ENCODE measurements at places on chromosomes 6 and 20.

- no peak for DNase-seq
Measured at GRCh38 chr20:50477239-50477872, 32.8 kb upstream of the PTPN1 start.

DNA sequence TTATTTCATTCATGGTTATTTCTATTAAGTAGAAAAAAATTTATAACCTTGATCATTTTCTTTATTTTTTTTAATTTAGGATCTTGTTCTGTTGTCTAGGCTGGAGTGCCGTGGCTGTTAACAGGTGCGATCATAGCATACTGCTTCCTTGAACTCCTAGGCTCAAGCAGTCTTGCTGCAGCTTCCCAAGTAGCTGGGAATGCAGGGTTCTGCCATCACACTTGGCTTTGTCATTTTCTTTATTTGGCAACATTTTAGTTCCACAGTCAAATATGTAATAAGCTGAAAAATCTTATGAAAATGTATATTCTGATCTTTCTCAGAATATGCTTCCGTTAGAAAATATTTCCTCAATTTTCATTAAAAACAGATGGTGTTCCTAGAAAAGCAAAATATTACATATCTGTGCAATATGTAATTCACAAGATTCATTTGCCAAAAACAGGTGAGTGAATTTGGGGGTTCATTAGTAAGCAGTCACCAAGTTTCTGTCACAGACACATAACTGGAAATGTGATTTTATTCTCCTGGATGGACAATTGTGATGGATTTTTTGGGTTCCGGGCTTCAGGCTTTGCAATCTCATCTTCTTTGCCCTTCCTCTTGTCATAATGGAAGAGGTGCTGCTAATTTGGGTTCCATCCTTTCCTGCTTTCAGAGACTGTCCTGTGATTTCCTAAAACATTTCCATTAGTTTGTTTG, 21.5 kb downstream of the AMD1 start:
- no peak for DNase-seq

DNA sequence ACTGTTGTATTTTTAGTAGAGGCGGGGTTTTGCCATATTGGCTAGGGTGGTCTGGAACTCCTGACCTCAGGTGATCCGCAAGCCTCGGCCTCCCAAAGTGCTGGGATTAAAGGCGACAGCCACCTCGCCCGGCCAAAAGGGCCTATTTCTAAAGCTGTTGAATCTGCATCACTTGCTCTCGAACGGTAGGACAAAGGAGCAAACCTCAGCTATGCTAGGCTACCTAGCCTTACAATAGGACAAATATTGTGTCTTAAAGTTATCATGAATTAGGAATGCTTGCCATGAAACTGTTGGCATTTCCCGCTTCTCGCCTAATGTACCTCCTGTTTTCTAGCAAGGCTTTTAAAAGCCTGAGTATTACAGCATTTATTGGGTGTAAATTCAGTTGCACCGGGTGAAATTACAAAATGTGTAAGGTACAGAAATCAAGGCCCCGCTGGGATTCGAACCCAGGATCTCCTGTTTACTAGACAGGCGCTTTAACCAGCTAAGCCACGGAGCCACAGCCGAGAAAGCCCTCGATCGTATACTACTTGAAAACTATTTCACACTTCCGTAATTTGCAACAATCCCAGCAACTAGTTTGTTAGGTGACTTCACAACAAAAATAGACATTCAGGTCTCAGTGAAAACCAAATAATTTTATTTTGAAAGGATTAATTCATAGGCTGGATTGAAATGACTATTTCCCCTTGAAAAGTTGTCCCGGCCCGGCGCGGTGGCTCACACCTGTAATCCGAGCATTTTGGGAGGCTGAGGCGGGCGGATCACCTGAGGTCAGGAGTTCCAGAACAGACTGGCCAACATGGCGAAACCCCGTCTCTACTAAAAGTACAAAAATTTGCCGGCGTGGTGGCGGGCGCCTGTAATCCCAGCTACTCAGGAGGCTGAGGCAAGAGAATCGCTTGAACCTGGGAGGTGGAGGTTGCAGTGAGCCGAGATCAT, 211.6 kb upstream of the ZNF184 start:
- DNase-seq: peak; percentile 57

DNA sequence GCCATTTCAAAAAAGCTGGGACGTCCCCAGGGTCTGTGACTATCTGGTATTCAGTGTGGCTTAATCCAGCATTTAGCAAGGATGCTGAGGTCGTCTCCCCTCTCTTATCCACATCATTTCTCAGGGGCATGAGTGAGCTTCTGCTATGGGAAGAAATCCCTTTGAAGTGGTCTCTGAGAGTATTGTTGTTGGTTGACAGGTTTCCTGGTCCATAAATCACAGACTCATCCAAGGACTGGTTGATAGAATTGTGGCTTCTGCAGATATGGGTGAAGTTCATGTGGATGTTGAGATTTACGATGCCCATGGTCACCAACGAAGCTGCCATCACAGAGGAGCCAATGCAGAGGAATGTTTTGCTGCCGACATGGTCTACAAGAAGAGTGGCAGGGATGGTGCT, 24.0 kb downstream of the SLC2A12 start:
- DNase-seq: no peak

- no peak for DNase-seq
Measured at GRCh38 chr6:105850261-105851112, 235.6 kb upstream of the PRDM1 start.

DNA sequence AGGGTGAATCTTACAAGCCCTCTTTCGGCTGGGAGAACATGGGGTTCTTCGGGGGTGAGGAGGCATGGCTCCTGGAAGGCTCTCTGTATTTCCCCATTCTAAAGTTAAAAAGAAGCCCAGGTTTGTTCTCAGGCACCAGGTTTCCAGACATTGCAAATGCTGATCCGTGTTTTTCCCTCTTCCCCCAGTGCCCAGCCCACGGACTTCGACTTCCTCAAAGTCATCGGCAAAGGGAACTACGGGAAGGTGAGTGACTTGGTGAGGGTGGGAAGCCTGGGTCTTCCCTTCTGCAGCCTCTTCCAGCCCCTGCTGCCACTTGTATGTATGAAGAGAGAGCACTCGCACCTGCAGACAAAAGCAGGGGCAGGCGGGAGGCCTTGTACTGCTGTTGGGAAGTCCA, 8.7 kb downstream of the SGK2 start:
- no peak for DNase-seq

GRCh38 chr20:44747166-44748004, 1.7 kb downstream of the KCNK15 start:
- DNase-seq: peak; percentile 93

- DNase-seq: no peak
Measured at GRCh38 chr20:61203320-61203719, 48.7 kb upstream of the CDH4 start.

GRCh38 chr20:40589581-40589980, 99.5 kb downstream of the MAFB start:
- DNase-seq: no peak

- no peak for DNase-seq
Measured at GRCh38 chr20:63464289-63464635, 8.2 kb downstream of the KCNQ2 start.

Measured in head of caudate nucleus (tissue), 42 donors.